Hematopoietic multipotent progenitor cell treated with erythropoietin and hydrocortisone succinate and interleukin-3 and kit ligand, for 4 days (in vitro differentiated cells): ENCODE measurements at places on chromosomes 3 and 15.

DNA sequence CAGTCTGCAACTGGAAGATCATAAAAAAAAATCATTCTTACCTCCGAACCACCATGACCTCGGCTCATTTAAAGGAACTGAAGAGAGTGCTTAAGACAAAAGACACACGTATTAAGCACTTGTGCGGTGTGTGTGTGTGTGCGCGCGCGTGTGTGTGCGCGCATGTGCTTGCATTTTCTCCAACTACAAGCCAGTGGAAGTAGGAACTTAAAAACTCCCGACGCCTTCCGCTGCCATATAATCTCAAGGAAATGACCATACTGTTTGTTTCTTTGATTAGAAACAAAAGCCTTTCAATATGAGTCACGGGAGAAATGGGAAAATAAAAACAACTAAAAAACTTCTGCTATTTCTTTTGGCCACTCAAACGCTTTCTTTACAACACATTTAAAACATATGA lies 32.4 kb downstream of the FRMD4B start:
- DNase-seq, result peak; percentile 86

DNA sequence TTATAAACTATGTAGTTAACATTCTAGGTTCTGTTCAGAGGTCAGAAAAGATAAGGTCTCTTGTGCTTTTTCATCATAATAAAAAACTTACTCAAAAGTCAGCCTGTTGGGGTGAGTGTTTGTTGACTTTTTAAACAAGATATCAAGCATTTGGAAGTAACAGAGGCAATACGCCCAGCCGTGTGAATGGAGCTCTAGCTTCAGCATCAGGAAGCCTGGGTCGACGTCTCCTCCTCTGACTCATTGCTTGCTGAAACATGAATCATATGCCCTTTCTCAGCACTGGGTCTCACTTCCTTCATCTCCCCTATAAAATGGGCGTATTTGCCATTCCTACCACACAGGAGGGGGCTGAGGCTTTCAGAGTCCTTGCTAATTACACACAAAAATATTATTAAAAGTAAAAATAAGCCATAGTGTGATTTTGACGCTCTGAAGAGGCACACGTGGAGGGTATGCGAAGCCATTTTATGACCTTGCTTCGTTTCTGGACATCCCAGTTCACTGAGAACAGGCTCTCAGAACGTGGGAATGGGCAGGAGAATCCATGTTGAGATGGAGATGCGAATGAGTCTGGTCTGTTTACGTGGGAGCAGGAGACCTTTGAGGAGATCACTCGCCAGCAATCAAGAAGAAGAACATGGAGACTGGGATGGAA lies 220.8 kb upstream of the TPRG1 start:
- no peak for DNase-seq

DNA sequence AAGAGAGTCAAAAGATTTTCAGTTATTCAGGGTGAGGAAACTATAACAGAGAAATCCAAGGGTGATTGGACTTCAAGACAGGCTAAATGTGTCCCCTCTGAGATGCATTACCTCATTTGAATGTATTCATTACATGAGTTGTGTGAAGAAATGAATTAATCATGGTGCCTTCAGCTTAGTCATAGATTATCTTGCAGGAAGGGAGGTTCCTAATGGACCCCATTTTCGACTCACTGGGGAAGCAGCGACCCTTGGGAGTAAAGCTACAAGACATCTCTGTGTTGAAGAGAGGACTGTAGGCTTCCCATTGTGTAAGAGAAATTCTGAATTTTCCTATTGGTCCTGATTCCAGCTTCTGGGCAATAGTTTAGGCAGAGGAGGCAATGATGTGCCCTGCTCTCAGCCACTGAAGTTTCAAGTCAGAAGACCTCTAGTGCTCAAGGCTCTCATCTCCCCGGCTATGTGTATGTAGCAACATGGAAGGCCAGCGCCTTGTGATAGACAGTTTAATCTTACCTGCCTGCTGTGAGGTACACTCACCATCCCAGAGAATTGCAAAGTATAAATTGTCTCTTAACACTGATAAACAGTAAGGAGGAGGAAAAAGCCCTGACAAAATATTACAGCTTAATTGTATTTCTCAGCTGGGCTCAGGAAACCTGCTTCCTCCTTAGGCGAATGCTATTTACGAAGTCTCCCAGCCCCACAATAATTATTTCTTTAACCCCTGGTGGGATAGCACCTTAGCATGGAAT lies 133.8 kb downstream of the PDCD6IP start:
- DNase-seq, result no peak

DNA sequence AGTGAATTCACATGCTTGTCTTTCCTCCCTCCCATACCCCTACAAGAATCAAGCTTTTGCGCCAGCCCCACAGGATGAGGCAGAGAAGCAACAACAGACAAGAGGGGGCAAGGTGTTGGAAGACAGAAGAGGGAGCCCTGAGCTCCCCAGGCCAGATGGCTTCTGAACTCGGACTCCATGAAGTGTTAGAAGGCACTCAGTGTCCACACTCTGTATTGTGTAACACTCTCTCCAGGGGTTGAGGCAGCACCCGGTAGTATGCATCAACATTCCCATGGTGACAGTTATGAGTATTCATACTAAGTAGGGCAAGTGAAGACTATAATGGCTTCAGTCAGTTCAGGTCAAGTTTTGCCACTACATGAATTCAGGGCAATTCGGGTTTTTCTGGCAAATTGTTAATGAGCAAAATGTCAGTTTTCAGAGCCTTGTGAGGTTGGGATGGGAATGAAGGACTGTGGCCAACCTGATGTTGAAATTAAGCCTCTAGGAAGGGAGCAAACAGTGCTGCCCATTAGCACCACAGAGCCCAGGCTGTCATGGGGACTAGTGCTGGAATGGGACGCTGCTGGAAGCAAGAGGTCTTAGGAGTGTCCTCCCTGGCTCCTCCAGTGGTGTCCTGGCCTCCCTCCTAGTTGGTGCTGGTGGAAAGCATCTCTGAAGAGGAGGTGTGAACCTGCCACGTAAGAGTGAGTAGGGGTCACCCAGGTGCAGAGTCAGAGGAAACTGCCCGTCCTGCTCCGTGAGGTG lies 79.4 kb downstream of the KLF15 start:
- DNase-seq, result no peak

DNA sequence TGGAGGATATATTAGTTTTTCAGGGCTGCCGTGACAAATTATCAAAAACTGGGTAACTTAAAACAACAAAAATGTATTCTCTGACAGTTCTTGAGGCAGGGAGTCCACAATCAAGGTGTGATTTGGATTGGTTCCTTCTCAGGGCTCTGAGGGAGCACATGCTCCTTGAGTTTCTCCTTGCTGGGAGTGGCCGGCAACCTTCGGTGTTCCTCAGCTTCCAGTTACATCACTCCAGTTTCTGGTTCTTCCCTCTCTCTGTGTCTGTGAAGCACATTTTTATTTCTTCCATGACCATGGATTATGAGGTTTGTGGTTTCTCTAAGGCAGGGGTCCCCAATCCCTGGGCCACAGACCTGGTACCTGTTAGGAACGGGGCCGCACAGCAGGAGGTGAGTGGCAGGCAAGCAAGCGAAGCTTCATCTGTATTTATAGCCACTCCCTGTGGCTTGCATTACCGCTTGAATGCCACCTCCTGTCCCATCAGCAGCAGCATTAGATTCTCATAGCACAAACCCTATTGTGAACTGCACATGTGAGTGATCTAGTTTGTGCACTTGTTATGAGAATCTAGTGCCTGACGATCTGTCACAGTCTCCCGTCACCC lies 24.3 kb downstream of the LRRC28 start:
- DNase-seq, result no peak

DNA sequence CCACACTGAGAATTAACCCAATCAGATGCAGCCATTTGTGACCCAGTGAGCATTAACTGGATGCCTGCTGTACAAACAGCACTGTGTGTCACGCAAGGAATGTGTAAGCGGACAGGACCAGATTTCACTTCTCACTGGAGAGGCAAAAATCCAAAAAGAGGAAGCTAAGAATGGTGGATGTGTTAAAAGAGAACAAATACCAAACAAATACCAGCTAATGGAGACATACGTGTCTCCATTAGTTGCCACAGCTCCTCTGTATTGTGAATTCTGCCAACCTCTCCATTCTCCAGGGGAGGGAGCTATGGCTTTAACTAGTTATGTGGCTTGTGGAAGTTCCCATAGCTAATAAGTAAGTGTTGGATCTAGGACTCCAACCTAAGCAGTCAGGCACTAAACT lies 2.6 kb downstream of the LTF start:
- peak; percentile 27 for DNase-seq

- DNase-seq, result peak; percentile 8
Measured at GRCh38 chr3:182683858-182684257, 109.4 kb upstream of the ATP11B start.

DNA sequence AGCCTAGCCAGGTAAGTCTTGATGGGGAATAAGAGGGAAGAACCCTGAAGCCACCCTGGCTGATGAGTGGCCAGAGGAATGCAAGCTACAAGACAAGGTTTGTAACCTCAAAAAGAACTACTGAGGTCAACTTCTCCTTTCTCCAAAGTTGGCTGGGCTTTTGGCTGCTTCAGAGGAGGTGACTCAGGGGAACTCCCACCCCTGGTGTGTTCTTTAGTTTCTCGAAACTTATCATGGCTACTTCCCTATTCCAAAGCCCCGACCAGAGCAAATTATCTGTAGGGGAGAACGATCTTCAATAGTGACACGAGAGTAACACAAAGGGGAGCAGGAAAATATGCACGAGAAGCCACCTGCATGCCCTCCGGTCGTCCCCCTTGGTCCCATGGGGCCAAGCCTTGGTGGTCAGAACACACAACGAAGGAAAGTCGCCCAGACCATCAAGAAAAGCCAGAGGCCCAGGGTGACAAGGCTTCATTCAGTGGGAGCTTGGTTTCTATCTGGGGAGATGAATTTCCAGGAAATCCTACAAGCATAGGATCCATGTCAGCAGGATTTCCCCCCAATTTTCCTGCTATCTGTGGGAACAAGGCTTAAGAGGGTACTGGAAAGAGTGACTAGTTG lies 6.5 kb upstream of the BCL2A1 start:
- peak; percentile 94 for DNase-seq

DNA sequence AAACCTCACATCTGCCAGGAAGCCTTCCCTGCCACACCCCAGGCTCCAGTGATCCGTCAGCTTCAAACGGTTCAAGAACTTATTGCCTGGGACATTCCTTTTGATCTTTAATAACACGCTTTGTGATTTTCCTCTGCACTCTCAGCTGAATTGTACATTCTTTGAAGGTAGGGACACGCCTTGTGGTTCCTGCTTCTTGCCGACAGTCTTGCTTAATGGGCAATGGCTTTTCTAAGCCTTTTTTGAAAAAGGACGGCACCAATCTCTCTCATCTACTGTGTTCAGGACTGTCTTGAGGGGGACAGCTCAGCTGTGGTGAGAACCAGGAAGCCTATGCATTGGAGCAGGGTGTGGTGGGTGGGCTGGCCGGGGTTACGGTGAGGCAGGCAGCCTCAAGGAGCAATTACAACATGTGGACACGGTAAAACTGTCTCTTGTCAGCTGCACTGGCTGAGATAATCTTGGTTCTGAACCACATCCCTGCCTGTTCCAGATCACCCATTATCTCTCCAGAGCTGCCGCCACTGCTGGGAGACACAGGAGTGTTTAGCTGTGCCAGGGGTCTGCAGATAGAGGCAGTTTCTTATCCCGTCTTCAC lies 46.0 kb upstream of the GLCE start:
- DNase-seq, result peak; percentile 95

DNA sequence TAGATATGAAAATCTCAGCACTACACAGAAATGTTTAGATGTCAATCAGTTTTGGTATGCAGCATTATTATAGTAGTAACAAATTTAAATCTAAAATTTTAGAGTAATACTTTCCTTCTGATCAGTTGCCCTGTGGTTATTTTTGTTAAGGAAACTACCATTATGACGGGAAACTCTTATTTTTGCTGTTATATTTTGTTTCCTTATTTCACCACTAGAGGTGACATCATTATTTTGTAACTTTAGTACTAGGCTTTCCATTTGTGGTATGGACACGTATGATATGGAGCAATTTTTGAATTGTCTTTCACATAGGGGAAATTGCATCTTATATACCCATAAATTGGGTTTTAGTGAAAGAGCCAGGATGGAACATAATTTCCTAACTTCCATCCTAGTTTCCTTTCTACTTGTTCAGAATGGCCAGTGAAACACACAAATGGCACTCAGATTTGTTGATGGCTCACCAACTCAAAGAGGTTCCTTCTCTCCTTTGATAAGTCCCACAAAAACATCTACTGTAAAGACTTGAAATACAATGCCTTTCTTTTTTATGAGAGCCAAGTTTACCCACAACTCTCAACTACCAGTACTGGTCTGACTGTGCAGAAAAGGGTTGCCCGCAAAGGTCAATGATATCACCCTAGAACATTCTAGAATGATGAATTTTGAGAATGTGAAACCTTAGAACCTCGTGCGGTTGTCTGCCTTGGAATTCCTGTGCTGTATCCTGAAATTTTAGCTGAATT lies 19.4 kb upstream of the PPP4R2 start:
- DNase-seq, result peak; percentile 61

- DNase-seq, result no peak
Measured at GRCh38 chr3:60001369-60001768, 951.5 kb upstream of the CFAP20DC start.

DNA sequence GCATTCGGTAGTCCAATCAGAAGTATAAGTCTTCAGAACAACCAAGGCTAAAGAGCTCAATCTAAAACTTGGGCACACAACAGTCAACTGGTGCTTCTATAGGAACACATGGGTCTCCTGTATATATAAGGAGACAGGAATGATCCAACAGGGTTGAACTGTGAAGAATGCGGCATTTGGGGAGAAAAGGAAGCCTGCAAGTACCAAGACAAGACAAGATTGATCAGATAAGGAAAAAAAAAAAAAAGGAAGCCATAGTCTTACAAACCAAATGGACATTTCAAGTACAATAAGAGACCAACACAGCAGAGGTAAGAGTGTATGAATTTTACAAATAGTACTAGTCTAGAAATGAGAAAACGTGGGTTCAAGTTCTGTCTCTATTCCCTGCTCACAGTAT lies 6.5 kb downstream of the CPEB1 start:
- DNase-seq, result peak; percentile 55

DNA sequence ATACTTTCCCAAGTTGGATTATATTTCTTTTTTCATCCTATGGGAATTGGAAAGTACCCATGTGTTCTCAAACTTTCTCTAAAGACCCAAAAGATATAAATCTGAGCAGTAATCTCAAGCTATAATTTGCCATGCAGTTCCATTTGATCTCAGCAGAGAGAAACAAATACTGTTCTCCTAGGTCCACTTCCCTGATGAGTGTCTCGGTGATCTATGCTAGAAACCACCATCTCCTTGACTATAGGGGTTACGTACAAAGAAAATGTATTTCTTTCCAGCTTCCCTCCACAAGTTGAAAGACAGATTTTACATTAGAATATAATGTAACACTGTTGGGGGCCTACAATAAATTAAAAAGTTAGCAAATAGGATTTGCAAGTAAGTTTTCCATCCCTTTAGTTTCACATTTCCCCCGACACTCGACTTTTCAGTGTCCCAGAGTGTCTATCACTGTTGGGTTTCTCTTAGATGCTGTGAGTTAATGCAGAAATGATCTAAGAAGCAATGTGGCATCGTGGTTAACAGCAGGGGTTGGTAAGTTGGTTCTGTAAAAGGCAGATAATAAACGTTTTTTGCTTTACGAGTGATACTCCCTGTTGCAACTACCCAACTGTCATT lies 465.1 kb upstream of the CFAP20DC start:
- peak; percentile 86 for DNase-seq

GRCh38 chr15:70561885-70562284 lies 201.5 kb downstream of the UACA start:
- no peak for DNase-seq

GRCh38 chr3:121063628-121064027 lies 155.6 kb downstream of the STXBP5L start:
- no peak for DNase-seq

- DNase-seq, result peak; percentile 83
Measured at GRCh38 chr3:14925729-14926591, 21.4 kb upstream of the NR2C2 start.

GRCh38 chr3:194245975-194246561 lies 105.1 kb downstream of the CPN2 start:
- no peak for DNase-seq
